Choroid plexus epithelial cell (primary cell): ENCODE measurements at places on chromosomes 2 and 18.
A peak's percentile ranks its signal among the peaks of the same experiment; 100 is the strongest.

GRCh38 chr2:85787981-85788340, 34.2 kb downstream of the ATOH8 start:
- DNase-seq: no peak

- DNase-seq: no peak
These were observed 9.3 kb downstream of the TEKT4 start for GRCh38 chr2:94880507-94880906.

- peak; percentile 100 for DNase-seq
These were observed 568.4 kb downstream of the TNS1 start for GRCh38 chr2:217434180-217434975.

DNA sequence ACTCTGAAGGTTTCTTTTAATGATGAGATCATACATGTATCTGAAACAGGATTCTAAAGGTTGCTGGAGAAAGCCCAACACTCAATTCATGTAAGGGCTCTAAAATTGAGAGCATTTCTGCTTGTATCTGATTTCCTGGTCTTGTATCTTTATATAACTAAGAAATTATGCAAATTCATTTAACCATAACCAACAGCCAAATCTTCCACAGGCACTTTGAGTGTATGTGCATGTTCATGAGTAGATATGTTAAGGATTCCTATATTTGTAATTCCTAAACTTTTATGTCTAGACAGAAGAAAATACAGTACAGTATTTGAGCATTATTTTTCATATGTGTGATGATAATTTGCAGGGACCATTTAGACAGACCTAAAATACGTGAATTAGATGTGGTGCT, 20.4 kb upstream of the PELI1 start:
- no peak for DNase-seq

DNA sequence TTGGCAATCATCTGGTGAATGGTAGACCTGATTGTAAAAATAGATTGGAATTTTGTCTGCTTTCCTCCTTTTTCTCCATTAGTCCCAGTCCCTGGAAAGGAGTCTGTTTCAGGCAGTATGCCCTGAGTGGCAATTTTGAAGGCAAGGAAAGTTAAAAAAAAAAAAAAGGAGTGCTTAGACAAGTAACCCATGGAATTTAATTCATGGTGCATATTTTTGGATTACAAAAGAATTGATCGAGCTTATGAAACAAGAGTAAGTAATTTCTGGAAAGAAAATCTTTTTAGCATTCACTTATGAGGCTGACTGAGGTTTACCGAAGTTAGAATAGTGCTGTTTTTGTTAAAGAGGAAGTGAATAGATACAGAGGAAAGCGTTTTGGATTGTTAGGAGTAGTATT, 29.4 kb upstream of the TMEM178A start:
- no peak for DNase-seq

GRCh38 chr18:5106730-5107129, 90.3 kb downstream of the AKAIN1 start:
- DNase-seq: no peak

DNA sequence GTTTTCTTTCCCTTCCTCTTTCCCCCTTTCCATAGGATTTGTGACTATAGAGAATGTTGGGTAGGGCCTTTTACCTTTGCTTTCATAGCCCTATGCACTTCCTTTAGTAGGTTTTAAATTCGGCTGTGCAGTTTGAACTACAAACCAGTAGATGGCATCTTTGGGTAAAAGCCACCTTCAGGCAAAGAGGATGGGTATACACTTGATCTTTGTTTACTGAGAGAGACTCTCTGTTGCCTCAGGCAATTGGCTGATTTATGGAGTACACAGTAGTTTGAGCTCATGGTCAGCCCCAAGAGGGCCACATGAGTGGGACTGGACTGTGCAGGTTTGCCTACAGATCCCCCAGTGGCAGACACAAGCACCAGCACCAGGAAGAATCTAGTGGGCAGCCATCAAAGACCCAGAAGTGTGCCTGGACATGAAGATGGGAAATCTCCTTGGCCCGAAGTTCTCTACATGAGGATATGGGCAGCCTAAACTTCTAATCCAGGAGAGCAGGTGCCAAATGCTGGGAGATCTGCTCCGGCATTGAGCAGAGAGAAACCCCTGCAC, 1304.3 kb upstream of the DDX18 start:
- DNase-seq: peak; percentile 0

DNA sequence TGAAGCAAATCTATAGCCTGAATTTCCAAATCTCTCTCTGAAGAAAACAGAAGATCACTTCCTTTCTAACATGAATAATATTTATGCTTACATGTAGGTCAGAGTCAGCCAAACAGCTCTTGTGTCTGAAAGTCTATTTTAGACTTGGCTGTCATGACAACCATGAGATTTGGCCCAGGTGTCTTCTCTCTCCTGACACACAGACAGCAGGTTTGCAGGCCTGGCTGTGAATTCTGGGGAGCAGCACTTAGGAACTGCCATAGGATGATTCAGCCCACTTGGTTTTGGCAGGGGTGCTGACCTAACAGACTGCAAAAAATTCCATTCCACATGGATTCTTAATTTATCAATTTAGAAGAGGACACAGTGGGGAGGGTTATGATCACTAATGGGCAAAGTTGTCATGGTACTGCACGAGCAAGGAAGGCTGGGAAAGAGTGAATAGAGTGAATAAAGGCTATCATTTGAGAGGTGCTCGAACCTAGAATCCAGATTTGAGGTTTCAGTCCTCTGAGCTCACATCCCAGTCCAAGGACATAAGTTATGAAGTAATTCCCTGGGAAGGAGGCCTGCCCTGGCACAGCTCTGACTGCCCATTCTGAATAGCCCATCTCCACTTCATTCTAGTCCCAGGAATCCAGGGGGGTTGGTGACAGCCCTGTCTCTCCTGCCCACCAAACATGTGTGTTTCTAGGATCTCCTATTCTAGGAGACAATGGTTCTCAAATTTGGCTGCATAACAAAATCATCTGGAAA, 453.9 kb upstream of the TRIB2 start:
- peak; percentile 85 for DNase-seq

- DNase-seq: peak; percentile 4
These were observed 456.5 kb upstream of the CWC22 start for GRCh38 chr2:180463608-180464007.

DNA sequence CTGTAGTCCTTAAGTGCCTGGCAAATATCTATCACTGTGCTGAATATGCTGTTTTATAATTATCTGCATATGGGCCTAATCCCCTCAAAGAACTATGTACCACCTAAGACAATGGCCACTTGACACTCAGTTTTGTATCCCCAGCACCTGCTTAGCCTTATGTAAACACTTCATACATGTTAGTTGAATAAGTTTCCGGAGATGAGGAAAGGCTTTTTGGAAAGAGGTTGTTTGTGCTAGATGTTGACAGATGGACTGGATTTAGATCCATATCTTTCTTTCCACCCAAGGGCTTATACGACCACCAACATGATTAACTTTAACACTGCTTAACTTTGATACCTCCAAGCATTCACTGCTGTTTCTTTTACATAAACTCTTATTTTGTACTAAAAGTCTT, 63.3 kb downstream of the FAM228A start:
- DNase-seq: no peak

DNA sequence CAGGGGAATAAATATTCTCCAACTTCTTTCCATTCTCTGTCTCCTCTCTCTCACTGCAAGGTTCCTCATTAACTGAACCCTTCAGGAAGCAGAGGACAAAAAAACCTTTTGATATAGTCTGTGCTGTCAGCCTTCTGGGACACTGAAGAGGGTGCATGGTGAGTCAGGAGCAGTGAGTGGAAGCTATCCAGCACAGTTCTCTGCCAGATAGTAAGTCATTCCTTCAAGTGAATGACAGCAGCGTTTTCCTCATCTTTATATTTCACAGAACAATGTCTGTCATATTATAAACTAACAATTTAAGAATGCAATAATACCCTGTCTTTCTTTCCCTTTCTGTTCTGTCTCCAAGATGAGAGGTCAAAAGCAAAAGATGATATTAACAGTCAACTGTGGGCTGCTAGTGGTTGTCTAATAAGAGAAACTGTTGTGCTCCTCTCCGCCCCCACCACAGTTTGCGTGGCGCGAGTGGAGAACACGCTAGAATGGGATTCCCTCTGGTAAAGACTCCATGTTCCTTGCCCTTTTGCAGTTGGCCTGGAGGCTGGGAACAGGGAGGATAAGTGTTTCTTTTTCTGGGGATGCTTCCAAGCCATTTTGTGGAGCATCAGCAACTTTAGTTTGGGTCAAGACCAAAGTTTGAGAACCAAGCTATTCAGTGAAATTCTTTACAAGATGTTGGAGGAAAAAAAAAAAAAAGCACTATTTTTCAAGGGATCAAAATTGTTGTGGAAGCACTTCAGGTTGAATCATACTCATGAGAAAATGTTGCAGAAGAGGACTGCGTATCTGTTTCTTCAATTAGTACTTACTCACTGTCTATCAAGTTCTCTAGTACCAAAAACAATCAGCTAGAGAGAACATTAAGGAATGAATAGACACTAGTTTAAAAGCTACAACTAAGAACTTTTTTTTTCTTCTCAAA, 430.2 kb downstream of the SETBP1 start:
- no peak for DNase-seq

GRCh38 chr18:24366328-24366727, 31.3 kb downstream of the OSBPL1A start:
- no peak for DNase-seq

- DNase-seq: no peak
These were observed 6.8 kb downstream of the TMEM87B start for GRCh38 chr2:112061840-112062239.

GRCh38 chr2:17792515-17792914, 23.7 kb upstream of the MSGN1 start:
- no peak for DNase-seq

GRCh38 chr2:226977775-226978190, 141.9 kb downstream of the RHBDD1 start:
- DNase-seq: peak; percentile 83

- DNase-seq: no peak
These were observed 59.5 kb upstream of the NCKAP5 start for GRCh38 chr2:133627741-133628140.

- peak; percentile 67 for DNase-seq
These were observed 25.3 kb downstream of the MMADHC start for GRCh38 chr2:149562324-149562723.

DNA sequence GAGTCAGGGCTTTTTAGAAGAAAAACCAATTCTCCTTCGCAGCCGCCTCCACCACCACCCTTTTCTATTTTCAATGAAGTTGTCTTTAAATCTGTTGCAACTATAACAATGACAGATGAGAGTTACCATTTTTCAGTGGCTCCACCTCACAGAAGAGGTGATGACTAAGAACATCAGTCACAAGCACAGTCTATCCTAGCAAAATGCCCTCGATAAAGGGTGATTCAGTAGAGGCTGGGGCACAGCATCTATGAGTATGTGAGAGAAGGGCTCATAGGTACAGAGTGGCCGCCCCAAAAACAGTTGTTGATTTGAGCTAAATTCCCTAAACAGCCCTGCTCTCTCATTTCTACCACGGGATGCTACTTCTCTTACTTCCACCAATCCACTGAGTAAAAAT, 310.8 kb upstream of the MGAT5 start:
- no peak for DNase-seq

- DNase-seq: peak; percentile 86
These were observed 48.9 kb upstream of the COBLL1 start for GRCh38 chr2:164890544-164890943.

- peak; percentile 42 for DNase-seq
These were observed 1102.8 kb upstream of the KLHL29 start for GRCh38 chr2:22282220-22282619.

GRCh38 chr2:13289310-13289709, 572.6 kb downstream of the TRIB2 start:
- no peak for DNase-seq

DNA sequence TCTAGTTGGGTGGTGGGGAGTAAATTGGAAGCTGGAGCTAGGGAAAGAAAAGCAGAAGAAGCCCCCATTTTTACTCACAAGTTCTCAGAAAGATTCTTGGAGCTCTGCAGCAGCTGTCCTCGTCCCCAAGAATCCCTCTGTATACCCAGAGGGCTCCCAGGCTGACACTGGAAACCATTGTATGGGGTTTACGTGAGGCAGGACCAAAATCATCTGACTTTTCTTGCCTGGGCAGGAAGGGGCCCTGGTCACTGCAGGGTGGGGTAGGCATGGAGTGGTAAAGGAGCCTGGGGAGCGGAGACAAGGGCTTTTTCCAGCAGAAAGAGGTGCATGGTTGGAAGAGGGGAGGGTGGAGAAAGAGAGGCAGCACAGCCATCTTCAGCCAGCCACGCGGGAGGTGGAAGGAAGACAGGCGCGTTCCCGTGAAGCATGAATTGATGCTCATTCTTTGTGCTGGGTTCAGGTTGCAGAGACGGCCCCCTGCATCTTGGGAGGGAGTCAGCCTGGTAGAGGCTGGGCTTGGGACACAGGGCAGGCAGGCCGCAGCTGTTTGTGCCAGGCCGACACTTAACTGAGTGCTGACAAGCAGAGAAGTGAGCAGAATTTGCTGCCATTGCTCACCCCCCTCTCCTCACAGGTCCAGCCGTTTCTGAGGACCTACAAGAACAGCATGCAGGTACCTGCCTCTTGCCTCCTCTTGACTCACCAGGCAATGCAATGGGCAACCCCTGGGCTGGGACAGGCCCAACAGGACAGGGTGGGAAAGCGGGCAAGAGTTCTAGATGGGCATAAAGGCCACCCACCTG, 94.8 kb downstream of the PLB1 start:
- DNase-seq: no peak

- no peak for DNase-seq
These were observed 10.2 kb upstream of the CCDC74B start for GRCh38 chr2:130154773-130155765.

GRCh38 chr2:47079515-47080412, 75.3 kb downstream of the STPG4 start:
- DNase-seq: no peak

DNA sequence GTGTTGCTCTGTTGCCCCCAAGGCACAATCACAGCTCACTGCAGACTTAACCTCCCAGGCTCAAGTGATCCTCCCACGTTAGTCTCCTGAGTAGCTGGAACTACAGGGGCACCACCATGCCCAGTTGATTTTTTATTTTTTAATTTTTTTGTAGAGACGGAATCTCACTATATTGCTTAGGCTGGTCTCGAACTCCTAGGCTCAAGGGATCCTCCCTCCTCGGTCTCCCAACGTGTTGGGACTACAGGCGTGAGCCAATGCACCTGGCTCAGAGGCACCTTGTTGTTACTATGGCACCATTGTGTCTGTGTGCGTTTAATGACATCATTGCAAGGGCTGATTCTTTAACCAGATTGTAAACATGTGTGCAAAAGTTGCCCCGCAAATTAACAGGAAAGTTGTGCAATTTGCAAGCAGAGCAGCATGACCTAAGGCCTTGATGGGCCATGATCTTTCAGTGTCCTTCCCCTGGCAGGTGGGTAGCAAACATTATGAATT, 22.6 kb downstream of the TCF23 start:
- no peak for DNase-seq

GRCh38 chr2:45024600-45025291, 15.5 kb upstream of the SIX2 start:
- peak; percentile 85 for DNase-seq
